ENCODE measurements at places on chromosomes 7 and 10.

DNA sequence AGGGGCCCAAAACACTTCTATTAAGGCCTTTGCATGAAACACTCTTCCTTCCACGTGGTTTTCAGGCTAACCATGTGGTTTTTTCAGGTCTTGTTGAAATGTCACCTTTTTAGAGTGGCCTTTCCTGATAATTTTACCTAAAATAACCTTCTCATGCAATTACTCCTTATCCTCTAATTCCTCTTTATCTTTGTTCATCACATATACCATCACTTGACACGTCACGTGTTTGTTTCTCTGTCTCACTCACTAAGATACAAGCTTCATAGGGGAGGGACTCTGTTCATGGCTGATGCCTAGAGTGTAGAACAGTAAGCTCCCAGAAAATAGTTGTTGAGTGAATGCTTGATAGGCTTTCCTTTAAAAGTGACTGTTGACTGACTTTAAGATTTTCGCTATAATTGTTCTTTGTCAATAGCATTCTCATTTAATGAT lies 63.7 kb downstream of the ST7 start:
- no peak for DNase-seq

GRCh38 chr10:13969792-13970140 lies 361.0 kb downstream of the FRMD4A start:
- no peak for DNase-seq

DNA sequence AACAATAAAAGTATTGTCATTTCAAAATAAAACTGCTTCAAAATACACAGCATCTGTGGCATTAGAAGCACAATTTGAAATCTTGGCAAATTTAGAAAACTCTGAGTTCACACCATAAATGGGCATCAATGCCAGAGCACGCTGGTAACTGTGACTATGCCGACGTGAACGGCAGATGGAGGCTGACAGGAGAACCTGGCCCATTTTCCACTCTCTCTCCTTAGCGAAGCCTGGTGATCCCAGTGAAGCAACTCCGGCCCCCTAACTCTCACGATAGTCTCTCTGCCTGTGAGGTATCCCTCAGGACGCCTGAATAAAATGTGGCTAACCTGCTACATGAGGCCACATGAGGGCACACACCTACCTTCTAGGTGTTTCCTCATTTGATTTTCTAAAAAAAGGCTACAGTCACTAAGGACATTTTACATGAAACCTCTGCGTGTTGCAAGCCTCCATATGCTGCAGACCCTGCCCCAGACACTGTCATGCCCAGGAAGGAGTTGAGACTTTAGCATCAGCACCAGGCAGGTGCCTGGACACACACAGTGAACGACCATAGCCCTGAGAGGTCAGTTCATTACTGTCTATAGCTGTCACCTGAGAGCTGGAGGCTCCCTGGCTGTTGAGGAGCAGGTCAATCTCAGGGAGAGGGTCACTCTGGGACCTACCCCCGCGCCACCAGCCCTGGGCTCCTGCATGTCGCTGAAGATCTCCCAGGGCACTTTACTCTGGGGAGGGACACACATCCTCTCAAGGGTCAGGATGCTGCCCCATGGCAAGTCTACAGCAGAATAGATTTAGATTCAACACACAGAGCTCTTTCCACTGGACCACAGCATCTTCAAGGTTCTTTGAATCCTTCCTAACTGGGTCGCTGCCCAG lies 62.9 kb upstream of the CAMK2B start:
- DNase-seq = no peak

- peak; percentile 61 for DNase-seq
These were observed 64.1 kb upstream of the INSIG1 start for GRCh38 chr7:155233311-155234157.

GRCh38 chr10:123574109-123574698 lies 92.0 kb upstream of the GPR26 start:
- no peak for DNase-seq

GRCh38 chr7:5607951-5608656 lies 173.4 kb downstream of the RNF216 start:
- DNase-seq = no peak

- peak; percentile 37 for DNase-seq
These were observed 50.4 kb downstream of the ARMC3 start for GRCh38 chr10:22978287-22978686.

DNA sequence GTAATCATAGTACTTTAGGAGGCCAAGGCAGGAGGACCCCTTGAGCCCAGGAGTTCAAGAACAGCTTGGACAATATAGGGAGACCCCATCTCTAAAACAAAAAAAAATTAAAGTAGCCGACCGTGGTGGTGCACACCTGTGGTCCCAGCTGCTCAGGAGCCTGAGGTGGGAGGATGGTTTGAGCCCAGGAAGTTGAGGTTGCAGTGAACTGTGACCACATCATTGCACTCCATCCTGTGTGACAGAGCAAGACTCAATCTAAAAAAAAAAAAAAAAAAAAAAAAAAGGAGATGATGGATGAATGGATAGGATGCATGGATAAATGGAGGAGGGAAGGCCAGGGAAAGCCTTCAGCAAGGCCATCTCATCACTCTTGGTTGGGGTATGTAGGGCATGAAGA lies 33.4 kb upstream of the BMPR1A start:
- no peak for DNase-seq

DNA sequence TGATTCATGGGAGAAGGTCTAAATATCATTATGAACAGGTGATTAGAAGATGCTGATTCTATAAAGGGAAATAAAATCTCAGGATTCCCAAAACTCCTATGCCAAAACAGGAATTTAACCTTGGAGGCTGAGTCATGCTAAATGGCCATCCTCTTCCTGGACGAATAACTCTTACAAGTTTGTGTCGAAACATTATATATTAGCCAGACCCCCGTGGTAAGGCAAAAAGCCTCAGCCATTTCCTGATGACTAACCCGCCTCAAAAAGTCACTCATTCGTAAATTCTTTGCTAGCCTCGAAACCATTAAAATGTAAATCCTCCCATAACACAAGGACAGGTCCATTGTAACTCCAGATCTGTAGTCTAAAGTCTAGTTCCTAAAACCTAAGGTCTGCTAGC lies 32.0 kb downstream of the CUL2 start:
- DNase-seq = peak; percentile 93
